ENCODE measurements at places on chromosomes 12 and 14.

DNA sequence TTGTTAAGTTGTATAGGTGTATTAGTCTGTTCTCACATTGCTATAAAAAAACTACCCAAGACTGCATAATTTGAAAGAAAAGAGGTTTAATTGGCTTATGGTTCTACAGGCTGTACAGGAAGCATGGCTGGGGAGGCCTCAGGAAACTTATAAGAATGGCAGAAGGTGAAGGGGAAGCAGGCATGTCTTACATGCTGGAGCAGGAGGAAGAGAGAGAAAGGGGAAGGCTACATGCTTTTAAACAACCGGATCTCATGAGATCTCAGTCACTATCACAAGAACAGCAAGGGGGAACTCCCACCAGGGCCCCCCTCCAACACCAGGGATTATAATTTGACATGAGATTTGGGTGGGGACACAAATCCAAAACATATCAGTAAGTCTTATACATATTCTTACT lies 60.5 kb upstream of the OR10AD1 start:
- no peak for DNase-seq

DNA sequence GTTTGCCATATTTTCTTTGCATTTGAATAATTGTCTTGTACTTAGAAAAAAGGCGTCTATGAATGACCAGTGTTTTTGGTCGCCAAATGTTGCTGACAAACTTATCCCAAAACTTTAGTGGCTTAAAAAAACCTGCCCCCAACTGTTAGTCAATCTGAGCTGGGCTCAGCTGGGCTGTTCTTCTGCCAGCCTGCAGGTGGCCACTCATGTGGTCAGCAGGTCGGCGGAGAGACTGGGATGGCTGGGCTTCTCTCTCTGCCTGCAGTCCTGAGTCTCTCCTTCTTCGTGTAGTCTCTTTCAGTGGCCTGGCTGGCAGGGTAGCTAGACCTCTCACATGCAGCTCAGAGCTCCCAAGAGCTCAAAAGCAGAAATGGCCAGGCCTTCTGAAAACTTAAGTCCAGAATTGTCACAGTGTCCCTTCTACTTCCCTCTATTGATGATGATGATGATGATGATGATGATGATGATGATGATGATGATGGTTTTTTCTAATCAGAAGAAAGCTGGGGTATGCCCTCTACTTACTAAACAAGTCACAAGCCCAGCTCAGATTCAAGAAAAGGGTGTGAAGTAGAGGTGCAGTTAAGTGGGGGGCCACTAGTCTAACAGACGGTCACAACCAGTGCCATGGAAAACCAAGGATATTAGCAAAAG lies 87.9 kb downstream of the PTPN11 start:
- no peak for DNase-seq

DNA sequence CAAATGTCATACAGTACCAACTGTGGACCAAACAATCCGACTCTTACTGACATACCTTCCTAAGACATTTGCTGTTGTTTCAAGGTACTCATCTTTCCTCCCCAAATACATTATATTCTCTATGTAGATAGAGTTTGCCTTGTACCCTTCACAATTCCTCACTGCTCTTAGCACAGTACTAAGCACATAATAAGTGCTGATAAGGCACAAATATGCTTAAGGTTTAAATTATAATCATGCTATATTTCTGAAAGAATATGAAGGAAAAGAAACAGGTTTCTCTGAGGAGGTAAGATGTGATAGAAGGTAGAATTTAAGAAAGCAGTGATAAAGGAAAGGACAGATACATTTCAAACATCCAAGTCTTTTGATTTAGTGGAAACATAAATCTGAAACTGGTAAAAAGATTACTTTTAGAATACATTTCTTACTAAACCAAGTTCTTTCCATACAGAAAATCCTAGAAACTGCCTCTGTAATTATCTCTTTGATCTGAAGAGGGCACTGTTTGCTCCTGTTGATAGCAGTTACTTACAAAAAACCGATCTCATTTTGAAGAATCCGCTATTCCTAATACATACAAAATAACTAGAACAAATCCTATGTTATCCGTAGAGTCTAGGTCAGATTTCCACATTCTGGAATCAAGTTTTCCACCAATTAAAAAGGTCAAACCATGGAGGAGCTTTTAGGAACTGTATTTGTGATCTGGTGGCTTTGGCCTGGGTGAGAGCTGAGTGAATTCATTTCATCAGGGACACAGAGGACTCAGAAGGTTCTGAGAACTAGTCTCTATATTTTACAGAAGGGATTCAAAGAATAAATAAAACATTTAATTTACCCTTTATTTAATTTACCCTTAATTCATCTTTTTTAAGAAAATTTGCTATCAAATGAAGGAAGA lies 311.9 kb downstream of the DAD1 start:
- DNase-seq = no peak

DNA sequence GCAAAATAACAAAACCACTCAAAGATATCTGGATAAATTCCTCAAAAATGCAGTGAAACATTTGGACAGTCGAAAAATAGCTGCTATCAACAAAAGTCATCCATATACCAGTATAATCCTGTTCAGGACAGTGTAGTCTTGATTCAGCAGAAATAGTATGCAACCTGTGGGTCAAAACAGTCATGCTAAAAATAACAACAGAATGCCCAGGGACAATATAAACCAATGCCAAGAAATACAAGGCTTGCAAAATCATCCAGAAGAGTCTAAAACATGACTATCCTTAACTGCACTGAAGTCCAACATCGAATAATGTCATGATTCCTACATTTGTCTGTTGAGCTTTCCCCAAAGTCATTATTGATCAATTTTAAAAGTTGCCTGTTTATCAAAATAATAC lies 425.9 kb downstream of the FSCB start:
- DNase-seq = no peak

DNA sequence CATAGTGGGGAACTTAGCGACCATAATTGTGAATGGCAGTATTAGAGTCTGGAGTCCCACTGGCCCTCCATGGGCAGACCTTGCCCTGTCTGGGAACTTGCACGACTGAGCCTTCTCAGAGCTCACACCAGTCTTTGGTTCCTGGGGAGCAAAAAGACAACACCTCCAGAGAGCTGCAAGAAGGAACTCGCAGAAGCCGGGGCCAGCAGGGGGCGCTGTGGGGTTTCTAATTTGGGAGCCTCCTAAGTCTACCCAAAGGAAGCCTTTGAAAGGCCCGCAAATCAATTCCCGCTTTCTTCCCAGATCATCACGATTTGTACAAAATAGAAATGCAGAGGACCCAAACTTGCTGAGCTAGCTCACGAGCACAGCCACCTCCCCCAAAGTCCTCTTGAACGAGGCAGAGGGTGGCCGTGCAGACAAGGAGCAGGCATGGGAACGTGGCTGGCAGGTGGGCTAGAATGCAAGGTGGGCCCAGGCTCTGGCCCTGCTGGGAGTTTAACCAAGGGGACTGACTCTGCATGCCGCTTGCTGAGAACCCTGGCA lies 46.3 kb upstream of the FBXO21 start:
- DNase-seq = peak; percentile 87
